ENCODE measurements at places on chromosomes 1 and 21.

GRCh38 chr1:108120163-108120562 lies 80.0 kb downstream of the SLC25A24 start:
- DNase-seq = no peak

GRCh38 chr1:216847397-216848036 lies 124.3 kb upstream of the ESRRG start:
- no peak for DNase-seq

- no peak for DNase-seq
Observed at GRCh38 chr1:226166341-226166740, 20.2 kb downstream of the ACBD3 start.

- DNase-seq = no peak
Observed at GRCh38 chr1:181949500-181949899, 112.0 kb downstream of the ZNF648 start.

DNA sequence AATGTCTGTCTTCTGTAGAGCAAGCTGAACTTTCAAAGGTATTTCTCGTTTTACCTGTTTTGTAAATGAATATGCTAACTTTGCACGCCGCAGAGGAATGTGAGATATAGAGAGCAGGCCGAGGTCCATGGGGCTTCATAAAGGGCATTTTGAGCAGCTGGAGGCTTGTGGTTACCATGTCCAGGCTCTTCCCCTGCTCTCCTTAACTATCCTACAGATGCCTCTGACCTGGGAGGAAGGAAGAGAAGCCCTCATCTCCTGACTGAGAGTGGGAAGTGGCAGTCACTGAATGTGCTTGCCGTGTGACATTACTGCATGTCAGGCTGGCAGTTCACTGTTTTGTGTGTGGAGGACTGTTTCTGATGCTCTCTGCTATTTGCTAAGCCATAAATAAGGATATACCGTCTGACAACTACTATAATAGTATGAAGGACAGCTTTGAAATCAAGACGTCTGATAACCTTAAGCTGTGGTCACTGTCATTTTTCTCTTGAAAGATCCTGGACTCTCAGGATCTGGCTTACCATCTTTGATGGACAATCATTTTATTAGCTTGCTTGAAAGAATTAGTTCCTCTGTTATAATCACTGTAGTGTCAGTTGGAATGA lies 92.2 kb downstream of the DYRK1A start:
- no peak for DNase-seq

GRCh38 chr1:114457675-114458236 lies 53.2 kb downstream of the TRIM33 start:
- DNase-seq = no peak

DNA sequence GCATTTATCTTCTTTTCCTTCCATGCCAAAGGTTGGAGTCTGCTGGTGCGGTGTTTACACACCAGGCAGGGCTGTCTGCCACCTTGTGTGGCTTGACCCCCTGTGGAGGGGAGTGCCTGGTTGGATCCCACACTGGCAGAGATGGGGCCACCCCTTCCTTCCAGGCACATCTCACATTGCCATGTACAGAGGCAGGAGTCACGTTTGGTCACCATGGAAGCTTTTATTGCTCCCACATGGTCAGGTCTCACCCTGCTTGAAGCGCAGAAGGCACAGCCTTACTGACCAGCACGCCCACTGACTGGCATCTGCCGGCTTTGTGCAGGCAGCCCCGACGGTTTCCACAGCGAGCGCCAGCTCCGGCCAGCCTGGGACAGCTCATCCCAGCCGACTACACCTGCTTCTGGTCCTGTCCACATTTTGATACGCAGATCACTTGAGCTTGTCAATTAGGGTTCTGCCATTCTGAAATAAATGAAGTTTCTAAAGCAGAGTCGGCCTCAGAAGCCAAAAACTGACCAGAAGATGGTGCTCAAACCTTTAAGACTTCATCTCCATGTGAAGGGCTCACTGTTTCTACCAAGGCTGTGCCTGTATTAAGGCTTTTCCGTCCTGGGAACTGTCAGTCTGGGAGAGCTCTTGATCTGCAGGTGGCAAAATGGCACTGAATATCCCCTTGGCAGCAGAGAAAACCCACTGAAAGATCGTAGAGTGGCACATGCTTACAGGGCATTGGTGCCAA lies 35.6 kb upstream of the EPHA8 start:
- DNase-seq = no peak

GRCh38 chr1:36784147-36784859 lies 250.0 kb downstream of the GRIK3 start:
- no peak for DNase-seq

DNA sequence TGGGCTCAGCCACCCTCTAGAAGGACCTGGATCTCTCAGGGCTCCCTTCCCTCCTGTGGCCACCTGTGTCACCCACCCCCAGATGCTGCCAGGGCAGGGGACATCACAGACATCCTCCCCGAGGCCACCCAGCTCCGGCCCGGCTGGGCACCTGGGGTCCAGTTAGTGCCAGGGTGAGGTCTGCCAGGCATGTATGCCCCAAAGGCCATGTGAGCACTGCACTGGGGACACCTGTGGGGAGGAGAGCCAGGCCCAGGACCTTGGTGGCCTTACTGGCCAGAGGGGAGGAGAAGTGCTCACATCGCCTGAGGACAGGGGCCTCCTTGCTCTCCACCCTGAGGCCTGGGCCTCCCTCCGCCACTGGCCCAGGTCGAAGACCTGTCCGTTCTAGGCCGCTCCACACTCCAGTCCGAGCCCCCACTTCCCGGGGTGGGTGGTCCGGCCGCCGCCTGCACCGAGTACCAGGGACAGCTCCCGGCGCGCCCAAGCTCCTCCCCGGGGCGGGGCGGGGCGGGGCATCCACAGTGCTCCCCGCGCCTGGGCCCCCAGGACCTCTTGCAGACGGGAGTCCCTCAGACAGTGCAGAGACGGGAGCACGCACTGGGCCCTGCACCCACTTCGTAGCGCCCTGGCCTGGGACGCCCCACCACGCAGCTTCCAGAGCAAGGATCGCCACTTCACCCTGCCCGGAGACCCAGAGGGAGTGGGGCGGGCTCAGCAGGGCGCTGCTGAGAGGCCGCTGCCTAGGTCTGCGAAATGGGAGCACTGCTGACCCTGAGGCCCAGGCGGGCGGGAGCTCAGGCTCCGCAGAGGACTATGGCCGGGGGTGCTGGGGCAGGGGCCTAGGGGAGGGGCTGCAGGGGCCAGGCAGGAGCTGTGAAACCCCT lies 34.3 kb upstream of the CCDC27 start:
- DNase-seq = no peak

GRCh38 chr1:167904652-167905130 lies 9.2 kb downstream of the ADCY10 start:
- DNase-seq = no peak

DNA sequence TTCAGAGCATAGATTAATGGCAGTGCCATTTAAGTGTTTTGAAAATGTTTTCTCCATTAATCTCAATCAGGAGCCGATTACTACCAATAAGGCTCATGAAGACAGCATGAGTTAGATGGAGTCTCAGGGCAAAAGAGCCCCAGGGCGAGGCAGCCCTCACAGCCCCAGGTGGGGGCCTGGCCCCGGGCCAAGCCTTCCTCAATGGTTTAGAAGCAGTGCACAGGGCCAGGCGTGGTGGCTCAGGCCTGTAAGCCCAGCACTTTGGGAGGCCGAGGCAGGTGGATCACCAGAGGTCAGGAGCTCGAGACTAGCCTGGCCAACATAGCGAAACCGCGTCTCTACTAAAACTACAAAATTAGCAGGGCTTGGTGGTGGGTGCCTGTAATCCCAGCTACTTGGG lies 348.1 kb upstream of the VAMP3 start:
- DNase-seq = no peak

GRCh38 chr21:29242201-29242600 lies 56.5 kb upstream of the BACH1 start:
- no peak for DNase-seq

GRCh38 chr1:218488531-218488930 lies 143.4 kb downstream of the TGFB2 start:
- DNase-seq = no peak

- DNase-seq = no peak
Observed at GRCh38 chr1:183570451-183570850, 19.8 kb downstream of the NCF2 start.

DNA sequence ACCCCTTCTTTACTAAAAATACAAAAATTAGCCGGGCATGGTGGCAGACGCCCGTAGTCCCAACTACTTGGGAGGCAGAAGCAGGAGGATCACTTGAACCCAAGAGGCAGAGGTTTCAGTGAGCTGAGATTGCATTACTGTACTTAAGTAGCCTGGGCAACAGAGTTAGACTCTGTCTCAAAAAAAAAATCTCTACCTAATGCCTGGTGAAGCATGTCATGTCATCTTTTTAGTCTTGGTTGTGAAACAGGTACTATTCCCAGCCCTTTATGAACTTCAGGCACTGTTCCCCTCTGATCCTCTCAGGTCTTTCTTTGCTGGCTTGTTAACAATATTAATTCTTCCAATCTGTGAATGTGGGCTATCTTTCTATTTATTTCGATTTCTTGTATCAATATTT lies 22.1 kb downstream of the PRRC2C start:
- DNase-seq = no peak

- peak; percentile 79 for DNase-seq
Observed at GRCh38 chr1:17559615-17560419, 20.3 kb downstream of the ARHGEF10L start.

DNA sequence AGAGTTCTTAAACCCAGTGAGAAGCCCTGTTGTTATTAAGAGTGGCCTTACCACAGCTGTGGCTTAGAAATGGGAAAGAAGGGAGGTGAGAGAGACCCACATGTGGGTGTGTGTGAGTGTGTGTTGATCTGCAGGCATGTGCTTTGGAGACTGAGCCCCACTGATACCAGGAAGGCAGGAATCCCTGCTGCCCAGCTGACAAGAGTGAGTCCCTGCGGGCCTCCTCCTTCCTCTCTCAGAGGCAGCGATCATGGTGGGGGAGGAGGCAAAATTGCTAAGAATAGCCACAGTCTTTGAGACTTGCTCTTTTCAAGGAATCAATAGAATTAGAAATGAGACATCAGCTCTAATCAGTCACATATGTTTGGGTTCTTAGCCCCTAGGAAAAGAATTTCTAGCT lies 87.0 kb upstream of the WARS2 start:
- no peak for DNase-seq

DNA sequence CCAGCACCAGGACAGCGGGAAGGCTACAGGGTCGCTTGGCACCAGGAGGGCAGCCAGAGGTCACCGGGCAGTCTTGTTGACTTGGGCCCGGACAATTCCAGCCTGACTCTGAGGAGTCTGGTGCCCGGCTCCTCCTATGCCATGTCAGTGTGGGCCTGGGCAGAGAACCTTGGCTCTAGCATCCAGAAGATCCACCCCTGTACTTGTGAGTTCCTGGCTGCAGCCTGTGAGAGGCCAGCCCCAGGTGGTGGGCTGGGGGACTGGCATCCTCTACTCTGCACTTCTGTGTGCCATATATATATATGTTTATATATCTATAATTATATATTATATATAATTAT lies 11.6 kb upstream of the PTPN7 start:
- no peak for DNase-seq

DNA sequence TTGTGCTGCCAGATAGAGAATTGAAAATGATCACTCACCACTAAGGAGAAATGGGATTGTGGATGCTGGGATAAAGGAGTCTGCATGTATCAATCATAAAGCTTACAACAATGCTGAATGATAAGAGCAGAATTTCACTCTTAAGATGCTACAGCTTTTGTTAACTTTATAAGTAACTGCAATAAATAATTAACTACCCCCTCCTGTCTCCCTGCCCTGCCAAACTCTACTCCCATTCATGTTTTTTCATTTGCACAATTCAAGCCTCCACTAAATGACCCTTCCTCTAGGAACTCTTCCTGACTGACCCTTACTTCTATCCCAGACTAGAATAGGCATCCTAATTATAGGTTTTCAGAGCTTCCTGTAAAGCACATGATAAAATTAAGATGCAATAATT lies 14.9 kb downstream of the MTF1 start:
- DNase-seq = no peak

GRCh38 chr1:230979389-230979716 lies 459 bp downstream of the ARV1 start:
- no peak for DNase-seq

- no peak for DNase-seq
Observed at GRCh38 chr21:45468971-45469272, 64.0 kb downstream of the COL18A1 start.

DNA sequence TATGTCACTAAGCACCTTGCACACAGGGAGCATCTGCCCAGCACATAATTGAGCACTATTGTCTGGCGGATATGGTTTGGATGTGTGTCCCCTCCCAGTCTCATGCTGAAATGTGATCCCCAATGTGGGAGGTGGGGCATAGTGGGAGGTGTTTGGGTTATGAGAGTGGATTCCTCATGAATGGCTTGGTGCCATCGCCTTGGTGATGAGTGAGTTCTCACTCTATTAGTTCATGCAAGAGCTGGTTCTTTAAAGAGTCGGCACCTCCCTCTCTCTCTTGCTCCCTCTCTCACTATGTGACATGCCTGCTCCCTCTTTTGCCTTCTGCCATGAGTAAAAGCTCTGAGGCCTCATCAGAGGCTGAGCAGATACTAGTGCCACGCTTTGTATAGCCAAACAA lies 9.5 kb downstream of the CTSK start:
- no peak for DNase-seq

GRCh38 chr1:202107801-202108731 lies 14.7 kb upstream of the GPR37L1 start:
- peak; percentile 92 for DNase-seq

DNA sequence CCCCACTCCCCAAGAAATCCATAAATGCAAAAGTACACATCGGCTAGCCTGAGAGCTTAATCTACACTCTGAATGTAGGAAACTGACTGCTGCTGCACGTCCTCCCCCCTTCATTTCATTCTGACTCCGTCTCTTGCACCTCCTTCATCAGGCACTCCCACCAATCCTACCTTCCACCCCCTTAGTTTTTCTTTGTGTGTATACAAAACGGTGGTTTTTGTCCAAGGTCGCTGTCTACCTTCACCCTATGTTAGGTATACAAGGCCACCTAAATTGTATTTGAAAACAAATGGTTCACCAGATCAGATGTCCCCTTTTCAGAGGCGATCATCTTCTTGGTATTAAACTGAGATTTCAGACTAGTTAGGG lies 1.9 kb downstream of the WDR26 start:
- DNase-seq = no peak

- DNase-seq = no peak
Observed at GRCh38 chr21:46675595-46676280, 40.3 kb downstream of the PRMT2 start.

- DNase-seq = no peak
Observed at GRCh38 chr1:194055536-194055935, 869.1 kb upstream of the B3GALT2 start.

DNA sequence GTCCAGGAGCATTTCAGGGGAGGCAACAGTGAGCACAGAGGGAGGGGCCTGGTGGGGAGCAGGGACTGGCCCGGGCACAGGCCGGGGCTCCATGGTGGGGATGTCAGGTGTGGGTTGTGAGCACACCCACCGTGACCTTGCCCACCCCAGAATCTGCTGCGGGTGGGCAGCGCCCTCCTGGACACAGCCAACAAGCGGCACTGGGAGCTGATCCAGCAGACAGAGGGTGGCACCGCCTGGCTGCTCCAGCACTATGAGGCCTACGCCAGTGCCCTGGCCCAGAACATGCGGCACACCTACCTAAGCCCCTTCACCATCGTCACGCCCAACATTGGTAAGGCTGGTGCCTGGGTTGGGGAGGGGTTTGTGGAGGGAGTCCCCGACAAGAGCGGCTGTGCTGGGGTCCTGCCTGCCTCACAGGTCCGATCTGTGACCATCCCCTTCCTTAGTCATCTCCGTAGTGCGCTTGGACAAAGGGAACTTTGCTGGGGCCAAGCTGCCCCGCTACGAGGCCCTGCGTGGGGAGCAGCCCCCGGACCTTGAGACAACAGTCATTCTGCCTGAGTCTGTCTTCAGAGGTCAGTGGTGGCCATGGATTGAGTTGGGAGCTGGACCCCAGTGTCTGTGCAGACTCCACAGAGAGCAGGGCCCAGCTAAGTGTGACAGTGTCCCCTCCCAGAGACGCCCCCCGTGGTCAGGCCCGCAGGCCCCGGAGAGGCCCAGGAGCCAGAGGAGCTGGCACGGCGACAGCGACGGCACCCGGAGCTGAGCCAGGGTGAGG lies 14.3 kb downstream of the PSRC1 start:
- DNase-seq = no peak
